ENCODE measurements at places on chromosomes 2 and 18.
A peak's percentile ranks its signal among the peaks of the same experiment; 100 is the strongest.

DNA sequence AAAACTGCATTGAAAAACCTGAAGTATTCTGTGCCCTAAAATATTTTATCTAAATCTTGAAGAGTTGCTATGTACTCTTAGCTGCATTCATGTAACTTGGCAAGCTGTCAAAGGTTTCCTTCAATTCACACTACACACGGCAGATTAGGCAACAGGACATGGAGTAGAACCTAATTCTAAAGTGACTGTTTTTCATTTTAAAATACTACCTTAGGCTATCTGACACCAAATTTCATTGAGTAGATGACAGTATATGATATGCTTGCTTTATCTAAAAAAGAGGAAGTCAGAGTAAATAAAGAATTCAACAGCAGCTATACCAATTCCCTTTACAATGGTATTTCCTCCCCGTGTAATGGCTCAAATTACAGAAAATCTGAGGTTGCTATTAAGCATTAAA, 45.4 kb downstream of the EXOC6B start:
- no peak for DNase-seq

DNA sequence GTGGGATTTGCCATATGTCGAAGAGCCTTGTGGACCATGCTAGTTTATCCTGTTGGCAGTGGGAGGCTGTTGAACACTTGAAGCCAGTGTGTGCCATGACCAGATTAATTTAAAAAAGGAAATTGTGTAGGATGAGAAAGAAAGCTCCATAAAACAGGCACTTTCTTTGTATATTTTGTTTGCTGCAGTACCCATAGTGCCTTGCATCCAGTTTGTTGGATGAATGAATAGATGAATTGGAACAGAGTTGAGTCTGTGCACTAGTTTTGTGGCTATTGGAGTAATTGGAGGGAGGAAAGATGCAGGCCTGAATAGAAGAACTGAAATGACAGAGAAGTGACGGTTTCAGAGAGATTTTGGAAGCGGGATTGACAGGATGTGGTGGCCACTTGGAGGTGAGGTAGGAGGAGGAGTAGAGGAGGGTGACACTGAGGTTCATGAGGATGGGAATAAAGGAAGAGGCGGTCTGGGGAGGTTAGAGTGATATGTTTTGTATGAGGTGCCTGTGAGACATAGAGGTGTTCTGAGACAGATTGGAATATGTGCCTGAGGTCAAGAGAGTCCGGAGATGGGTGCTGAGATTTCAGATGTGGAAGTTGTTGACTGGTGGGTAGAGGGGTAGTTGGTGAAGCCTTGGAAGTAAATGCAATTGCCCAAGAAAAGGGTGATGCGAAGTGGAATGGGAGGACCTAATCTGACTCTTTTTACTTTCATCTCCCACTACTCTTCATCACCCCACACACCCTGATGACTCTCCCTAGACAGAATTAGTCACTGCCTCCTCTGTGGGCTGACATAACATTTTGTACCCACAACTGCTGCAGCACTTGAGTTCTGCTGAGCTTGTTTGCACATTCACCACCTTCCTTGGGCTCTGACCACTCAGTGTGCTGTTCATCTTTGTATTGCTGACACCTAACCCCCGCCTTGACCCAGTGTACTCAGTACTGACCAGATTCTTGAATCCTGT, 5.1 kb downstream of the DGUOK start:
- DNase-seq = no peak

GRCh38 chr2:158214431-158214830, 112.8 kb downstream of the UPP2 start:
- peak; percentile 38 for DNase-seq

- DNase-seq = no peak
These were observed 70.8 kb upstream of the NOSTRIN start for GRCh38 chr2:168731616-168732015.

DNA sequence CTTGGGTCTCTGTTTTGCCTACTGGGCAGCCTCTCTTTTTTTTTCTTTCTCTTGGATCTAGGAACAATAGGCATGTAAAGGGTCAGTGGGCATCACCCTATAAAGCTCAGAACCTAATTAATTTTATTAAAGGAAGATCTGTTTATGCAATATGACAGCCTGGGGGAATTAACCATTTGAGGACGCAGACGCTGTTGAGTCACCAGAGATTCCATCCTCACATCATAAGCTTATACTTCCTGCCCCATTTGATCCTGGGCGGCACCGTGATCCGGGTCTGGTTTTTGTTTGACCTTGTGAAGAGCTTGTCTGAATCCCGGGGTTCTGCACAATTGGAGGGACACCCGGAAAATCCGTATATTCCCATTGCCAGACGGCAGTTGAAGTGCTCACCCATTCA, 16.8 kb upstream of the BCL11A start:
- DNase-seq = no peak

- no peak for DNase-seq
These were observed 39.1 kb downstream of the TMEFF2 start for GRCh38 chr2:192155511-192156118.

- no peak for DNase-seq
These were observed 4.4 kb downstream of the LYPD6B start for GRCh38 chr2:149042881-149043280.

DNA sequence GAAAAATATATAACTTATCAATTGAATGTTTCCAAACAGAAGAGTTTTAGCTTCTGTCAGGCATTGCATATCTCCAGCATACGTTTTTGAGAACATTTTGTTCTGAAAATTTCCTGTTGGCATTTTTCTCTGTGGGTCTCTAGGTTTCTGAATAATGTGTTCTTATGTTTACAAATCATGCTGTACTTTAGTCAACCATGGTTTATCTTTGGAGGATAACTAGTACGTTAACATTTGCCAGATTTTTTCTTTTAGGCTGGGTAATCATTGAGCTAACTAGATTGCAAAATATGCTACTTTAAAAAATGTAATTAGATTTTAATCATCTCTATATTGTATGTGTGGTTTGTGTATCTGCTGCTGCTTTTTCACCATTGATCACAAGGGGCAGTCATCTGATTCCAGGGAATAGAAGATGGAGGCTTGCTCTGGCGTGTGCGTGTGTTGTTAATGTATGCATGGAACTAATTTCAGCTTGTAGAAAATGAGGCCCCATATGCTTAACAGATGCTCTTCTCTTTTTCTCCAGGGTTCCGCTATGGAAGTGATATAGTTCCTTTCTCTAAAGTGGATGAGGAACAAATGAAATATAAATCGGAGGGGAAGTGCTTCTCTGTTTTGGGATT, 21.3 kb downstream of the XRCC5 start:
- no peak for DNase-seq

GRCh38 chr2:75424936-75425619, 135.7 kb downstream of the EVA1A start:
- DNase-seq = no peak

DNA sequence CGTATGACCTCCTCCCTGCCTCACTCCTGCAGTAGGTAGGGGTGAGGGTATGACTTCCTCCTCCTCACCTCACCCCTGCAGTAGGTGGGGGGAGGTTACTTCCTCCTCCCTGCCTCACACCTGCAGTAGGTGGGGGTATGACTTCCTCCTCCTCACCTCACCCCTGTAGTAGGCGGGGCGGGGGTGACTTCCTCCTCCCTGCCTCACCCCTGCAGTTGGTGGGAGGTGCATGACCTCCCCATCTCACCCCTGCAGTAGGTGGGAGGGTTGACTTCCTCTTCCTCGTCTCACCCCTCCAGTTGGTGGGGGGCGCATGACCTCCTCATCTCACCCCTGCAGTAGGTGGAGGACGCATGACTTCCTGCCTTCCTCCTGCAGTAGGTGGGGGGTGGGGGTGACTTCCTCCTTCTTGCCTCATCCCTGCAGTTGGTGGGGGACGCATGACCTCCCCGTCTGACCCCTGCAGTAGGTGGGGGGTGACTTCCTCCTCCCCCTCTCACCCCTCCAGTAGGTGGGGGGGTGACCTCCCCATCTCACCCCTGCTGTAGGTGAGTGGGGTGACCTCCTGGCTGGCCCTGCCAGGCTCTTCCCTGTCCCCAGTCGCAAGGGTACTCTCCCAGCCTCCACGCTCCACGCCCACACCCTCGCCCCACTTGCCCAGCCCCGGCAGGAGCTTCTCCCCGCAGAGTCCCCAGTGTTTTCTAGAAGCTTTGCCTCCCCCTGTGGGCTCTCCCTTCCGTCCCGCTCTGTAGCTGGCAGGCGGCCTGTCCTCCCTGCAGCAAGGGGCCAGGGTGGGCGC, 39.3 kb downstream of the TSHZ1 start:
- no peak for DNase-seq

- DNase-seq = peak; percentile 18
These were observed 602 bp downstream of the SNX17 start for GRCh38 chr2:27370816-27371620.

DNA sequence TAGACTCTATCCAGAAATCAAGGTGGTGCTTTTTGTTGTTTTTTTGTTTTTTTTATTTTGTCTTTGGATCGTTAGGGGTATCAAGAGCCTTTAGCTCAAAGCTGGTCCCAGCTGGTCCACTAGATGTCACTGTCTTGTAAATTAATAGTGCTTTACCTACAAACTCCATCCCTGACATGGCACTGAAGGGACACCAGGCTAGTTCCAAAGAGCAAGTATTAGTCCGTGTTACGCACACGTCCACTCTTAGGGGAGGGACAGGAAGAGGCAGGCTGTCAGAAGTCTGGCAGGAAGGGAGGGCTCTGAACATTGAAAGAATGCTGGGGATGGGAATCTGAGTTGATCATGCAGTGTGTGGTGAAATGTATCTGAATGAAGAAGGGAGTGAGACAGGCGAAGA, 85.9 kb upstream of the CCBE1 start:
- peak; percentile 50 for DNase-seq

DNA sequence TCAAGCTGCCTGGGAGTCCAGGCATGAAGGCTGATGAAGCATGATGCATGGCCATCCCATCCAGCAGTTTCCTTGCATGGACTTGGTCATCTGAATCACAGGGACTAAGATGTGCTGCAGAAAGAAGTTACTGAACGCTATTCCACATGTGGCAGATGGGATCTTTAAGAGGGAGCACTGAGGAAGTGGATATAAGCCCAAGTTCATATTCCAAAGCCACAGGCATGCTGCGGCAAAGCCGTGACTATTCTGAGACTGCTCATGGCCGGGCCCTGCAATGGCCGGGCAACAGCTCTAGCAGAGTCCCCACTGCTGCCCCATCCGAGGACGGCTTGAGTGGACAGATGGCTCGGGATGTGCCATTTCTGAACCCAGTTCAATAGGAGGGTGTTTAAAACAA, 61.5 kb downstream of the STPG4 start:
- no peak for DNase-seq

- DNase-seq = no peak
These were observed 88.5 kb downstream of the RIF1 start for GRCh38 chr2:151498178-151498577.

GRCh38 chr2:241859436-241860183, 916 bp upstream of the PDCD1 start:
- no peak for DNase-seq

GRCh38 chr2:206783718-206784117, 18.3 kb downstream of the FASTKD2 start:
- no peak for DNase-seq

DNA sequence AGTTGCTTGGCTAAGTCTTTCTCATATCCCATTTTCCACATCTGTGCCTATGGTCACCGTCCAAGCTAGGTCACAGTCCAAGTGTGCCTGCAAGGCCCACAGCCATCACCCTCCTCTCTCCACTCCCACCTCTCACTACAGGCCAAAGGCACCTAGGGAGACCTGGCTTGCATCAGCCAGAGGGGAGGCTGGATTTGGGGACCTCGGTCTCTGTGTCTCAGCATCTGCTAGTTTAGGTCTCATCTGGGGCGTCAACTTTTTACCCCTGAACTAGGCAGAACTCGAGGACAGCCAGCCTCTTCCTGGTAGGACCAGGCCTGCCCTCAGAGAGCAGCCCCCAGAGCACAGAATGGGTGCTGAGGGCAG, 217.1 kb downstream of the DYSF start:
- no peak for DNase-seq

- no peak for DNase-seq
These were observed 129.8 kb downstream of the RAPGEF4 start for GRCh38 chr2:172865422-172865821.

- no peak for DNase-seq
These were observed 287.6 kb upstream of the HNRNPA3 start for GRCh38 chr2:176924909-176925534.

- DNase-seq = no peak
These were observed 17.9 kb upstream of the TEX51 start for GRCh38 chr2:126880817-126881216.

DNA sequence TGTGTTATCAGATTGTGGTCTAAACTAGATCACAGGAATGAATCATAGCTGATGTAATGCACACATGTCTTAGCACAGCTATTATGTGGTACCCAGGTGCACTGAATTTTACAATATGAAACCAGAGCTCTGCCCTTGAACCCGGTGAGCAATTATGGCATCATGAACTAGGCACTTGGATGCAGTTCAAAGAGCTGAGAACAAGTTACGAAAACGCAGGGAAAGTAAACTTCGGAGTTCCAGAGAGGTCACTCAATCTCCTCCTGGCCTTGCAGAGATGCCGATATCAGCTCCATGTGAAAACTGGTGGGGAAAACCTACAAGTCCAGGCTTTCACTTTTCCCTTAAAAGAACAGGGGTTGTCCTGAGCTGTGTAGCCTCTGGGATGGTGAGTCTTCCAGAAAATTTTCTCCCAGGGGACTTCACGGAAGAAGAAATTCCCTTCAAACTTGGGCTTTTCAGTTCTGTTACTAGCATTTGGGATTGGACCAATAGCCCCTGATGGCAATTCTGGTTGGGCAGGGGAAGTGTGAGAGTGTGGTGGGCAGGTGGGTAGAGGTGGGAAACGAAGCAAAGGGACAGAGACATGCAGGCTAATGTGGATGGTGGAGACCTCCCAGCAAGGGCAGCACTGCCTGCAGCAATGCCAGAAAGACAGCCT, 71.1 kb upstream of the SH3BP4 start:
- DNase-seq = no peak

DNA sequence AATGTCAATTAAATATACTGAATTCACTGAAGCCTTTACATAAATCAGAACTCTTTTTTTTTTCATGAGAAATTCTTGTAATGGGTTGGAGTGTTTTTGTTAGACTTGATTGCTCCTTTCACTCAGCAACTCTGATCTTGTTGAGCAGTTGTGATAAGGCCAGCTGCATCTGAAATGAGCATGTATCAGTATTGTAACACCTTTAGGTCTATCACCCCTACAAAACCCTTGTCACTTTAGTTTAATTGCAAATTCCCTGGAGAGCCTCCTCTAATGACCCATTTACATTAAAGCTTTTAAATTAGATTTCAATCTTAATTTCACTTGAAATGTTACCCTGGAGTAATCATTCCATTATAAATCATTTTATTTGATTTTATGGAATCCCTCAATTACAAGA, 346.8 kb upstream of the TCF4 start:
- DNase-seq = no peak

DNA sequence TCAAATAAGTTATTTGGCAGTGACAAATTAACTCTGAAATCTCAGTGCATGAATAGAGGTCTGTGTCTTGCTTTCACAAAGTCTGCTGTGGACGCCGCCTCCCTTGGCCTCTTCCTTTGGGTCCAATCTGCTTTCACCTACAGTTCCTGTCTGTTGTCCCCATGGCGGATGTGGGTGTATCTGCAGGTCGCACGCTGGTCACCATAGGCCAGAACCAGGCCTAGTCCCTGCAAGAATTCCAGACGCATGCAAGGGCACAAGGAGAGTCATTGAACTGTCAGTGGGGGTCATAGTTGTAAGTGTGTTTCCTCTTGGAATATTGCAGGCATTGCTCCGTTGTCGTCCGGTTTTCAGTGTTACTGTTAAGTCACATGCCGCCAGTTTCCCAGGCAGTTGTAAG, 7.4 kb downstream of the SOCS6 start:
- no peak for DNase-seq

Measured in NCI-H510A treated with DMSO at 0.1 percent for 48 hours (cell line).